ENCODE measurements at places on chromosomes 11 and 22.

DNA sequence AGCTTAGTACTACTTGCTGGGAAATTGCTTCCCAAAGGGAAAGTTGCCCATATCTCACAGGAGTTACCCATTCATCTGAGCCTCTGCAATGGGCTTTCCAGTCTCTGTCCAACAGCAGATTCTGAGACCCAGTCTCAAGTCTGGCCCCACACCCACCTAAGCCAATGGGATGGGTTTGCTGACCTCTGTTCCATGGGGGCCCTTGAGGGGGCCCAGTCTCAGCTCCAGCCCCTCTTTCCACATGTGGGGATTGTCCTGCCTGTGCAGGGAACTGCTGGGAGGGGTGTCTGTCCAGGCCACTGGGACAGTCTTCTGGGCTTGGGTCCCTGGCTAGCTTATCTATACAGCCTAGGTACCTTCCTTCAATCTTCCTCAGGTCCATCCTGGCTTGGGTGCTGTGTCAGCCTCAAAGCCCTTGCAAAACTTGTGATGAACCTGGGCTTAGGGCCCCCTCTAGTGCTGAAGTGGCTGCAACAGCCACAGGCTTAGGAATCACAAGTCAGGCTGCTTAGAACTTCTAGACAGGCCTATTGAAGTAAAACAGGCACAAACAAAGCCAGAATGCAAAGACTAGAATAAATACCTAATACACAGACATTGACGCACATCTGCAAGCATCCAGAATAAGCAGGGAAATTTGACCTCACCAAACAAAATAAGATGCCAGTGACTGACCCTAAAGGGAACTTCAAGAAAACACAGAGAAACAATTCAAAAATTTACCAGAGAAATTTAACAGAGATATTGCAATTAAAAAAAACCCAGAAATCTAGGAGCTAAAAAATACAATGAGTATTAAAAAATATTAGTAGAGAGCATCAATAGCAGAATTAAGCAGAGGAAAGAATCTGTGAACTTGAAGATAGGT lies 11.7 kb upstream of the PATL1 start:
- DNase-seq, result peak; percentile 51

GRCh38 chr11:96033095-96033494 lies 109.2 kb upstream of the MTMR2 start:
- no peak for DNase-seq

- DNase-seq, result no peak
These were observed 96.3 kb downstream of the KCNQ1 start for GRCh38 chr11:2540992-2541680.

- DNase-seq, result no peak
These were observed 128.6 kb upstream of the THY1 start for GRCh38 chr11:119551420-119552105.

GRCh38 chr11:20046416-20046815 lies 113.9 kb downstream of the DBX1 start:
- no peak for DNase-seq

- DNase-seq, result no peak
These were observed 6.7 kb downstream of the NDUFV1 start for GRCh38 chr11:67613313-67613959.

- no peak for DNase-seq
These were observed 763.9 kb downstream of the NTM start for GRCh38 chr11:132134322-132134721.

DNA sequence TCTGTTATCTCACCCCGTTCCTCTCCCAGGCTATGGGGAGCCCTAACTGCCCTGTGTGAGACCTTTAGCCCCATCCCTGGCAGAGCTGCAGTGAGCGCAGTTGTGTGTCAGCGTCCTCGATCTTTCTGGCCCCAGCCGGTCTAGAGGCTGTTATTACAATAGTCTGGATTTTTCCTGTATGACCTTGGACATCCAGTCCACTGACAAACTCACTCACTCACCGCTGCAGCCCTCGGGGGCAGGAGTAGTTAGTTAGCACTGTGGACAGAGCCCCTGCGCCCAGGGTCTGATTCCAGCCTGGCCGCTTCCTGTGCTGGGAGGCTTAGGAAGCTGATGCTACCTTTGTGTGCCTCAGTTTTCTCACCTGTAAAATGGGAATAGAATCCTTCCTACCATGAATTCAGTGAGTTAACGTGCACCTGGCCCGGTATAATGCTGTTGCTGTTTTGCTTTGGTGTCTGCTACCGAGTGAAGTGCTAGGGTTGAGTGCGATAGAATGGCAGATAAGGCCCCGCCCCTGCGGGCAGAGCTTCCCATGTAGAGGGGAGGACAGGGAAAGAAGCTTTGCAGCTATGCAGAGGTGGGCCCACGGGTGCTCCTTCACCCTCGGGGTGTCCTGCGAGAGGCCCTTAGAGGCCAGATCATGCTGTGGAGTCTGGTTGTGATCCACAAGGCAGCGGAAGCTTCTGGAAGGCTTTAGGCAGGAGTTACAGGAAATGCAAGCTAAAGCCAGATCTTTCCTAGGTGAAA lies 3.0 kb downstream of the LRP5 start:
- DNase-seq, result no peak

DNA sequence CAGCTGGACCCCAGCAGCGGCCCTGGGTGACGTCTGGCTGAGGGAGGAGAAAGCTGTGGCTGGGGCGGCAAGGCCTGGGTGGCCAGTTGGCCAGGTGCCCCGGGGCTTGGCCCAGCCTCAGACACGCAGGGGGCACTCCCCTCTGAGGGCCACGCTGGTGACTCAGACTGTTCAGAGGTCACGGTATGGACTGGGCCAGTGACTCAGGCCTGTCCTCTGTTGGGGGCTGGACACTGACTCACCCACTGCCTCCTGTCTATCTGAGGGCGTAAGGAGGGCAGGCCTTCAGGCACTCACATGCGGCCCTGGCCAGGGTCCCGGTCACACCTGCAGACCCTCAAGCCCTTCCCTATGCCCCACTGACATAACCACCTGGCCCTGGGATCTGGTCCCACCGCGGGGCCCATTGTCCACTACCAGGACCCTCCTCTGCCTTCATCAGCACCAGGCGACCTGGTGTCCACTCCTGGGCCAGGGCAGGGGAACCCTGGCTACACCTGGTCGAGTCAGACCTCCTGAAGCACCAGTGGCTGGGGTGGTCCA lies 3.7 kb upstream of the MUC5AC start:
- DNase-seq, result no peak

DNA sequence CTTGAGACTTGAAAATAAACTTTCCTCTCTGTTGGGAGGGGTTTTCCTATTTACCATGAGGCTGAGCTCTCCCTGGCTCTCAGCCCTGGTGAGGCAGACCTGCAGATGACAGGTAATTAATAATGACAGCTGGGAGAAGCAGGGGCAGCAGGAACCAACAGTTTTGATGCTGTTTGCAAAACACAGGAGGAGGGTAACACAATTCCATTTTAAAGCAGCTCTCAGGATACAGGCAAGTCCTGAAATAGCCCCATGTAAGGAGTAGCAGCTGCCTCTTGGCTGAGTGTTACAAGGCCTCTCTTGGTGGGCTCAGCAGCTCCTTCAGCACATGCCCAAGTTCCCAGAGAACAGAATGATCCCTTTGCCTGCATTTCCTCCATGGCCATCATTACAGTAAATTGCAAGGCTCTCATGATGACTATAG lies 13.3 kb downstream of the PARVA start:
- DNase-seq, result no peak

- DNase-seq, result no peak
These were observed 1032.4 kb downstream of the TBC1D22A start for GRCh38 chr22:47794851-47795250.

GRCh38 chr11:118705111-118705741 lies 25.8 kb upstream of the TREH start:
- DNase-seq, result no peak

DNA sequence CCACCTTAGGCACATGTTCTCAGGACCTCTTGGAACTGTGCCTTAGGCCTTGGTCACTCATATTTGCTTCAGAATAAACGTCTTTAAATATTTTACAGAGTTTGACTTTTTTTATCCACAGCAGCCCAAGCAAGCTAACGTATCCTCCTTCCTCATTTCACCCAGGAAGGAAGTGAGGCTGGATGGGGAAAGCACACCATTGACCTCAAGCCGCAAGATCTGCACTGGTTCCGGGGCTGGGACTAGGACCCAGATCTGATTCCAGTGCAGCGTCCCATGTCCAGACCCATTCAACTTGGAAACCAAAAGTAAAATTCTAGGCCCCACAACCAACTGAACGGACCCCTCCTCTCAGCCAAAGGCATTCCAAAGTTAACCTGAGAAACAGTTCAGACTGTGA lies 2.4 kb upstream of the LGALS12 start:
- DNase-seq, result no peak

GRCh38 chr22:23403152-23403719 lies 176.9 kb downstream of the IGLL1 start:
- no peak for DNase-seq

GRCh38 chr11:124674571-124674970 lies 867 bp downstream of the SPA17 start:
- DNase-seq, result no peak

DNA sequence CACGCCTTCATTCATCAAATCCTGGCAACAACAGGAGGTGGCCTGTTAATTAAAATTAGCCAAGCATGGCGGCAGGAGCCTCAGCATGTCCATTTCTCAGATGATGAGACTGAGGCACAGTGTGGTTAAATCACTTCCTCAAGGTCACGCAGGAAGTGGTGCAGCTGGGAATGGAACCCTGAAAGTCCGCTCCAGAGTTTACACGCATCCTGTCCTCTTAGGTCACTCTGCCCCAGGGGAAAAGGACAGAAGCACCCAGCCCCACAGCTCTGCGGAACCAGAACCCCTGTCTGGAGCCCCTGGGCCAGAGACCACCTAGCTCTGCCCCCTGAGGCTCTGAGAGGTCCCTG lies 19.6 kb downstream of the RPL3 start:
- DNase-seq, result no peak

Measured in fibroblast of skin of left quadriceps (primary cell).